Dermis blood vessel endothelial cell (primary cell): ENCODE measurements at places on chromosomes 7 and 10. TPM values are rescaled to one million over a fixed set of nuclear protein-coding genes. Genes with fewer than 3 reads are reported as not detected.
A peak's percentile ranks its signal among the peaks of the same experiment; 100 is the strongest.

GRCh38 chr10:119197921-119198320 is 9.4 kb upstream of the GRK5 start:
- DNase-seq: peak; percentile 64

- DNase-seq: peak; percentile 31
Observed at GRCh38 chr7:101625031-101625791, 3.9 kb downstream of the MYL10 start.

DNA sequence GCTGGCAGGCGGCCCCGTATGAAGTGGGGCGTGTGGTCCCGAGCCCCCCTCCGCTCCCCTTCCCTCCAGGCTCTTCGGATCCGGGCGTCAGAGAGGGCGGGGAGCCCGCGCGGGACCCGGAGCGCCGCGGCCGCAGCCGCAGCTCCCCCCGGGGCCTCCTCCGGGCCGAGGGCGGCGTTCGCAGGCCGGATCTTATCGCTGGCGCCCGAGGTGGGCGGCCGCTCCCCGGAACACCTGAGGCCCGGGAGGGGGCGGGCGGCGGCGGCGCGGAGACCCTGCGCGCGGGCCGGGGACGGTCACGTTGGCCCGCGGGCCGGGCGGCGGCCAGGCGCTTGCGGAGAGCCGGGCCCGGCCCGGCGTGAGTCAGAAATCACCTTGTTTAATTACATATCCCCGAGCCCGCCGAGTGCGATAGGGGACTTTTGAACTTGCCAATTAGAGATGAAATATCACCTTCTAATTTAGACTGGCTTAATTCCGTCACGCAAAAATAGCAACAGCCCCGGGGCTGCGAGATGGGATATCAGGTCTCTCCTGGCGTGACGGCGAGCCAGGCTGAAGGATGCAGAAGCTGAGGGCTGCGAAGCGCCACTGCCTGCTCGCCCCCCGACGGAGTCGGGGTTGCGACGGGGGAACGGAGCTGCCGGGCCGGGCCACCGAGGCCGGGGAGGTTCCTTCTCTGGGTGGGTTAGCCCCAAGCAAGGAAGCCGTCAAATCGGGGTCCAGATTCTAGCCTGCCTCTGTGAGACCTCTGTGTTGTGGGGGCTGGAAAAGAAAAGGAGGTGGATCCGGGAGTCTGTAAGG is 43.4 kb downstream of the LDB3 start:
- no peak for DNase-seq

DNA sequence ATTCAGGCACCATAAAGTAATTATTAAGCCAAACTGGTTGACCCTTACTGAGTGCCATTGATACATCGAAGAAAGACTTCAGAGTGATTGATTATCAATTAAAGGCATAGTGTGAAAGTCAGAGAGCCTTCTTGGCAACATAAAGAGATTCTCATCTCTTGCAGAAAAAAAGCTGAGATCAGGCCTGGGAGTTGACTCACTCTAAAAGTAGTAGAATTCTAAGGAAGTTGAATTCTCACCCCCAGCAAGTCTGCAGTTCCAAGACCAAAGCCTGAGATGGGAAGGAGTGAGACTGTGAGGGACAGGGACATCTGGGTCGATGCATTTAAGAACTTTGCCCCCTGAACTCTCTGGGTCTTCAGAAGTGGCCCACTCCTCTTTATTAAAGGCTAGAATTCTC is 21.6 kb upstream of the ERCC6 start:
- no peak for DNase-seq

- DNase-seq: no peak
Observed at GRCh38 chr10:71035511-71036296, 147.3 kb upstream of the PCBD1 start.

GRCh38 chr10:48439581-48440041 is 133.1 kb downstream of the MAPK8 start:
- peak; percentile 15 for DNase-seq

DNA sequence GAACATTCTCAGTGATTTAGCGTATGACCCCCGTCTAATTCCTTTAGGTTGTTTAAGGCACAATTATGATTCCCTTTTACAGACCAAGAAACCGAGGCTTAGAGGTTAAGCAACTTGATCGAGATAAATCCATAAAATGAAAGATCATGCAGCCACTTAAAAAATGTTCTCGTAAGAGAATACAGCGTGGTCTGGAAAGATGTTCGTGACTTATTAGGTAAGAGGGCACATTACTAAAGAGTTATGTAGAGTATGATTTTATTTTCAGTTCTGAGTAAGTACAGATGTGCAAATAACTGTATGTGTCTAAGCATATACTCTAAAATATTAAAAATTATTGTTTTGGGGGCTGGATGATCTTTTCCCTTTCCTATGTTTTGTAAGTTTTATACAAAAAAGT is 575.1 kb downstream of the PARD3 start:
- DNase-seq: no peak

DNA sequence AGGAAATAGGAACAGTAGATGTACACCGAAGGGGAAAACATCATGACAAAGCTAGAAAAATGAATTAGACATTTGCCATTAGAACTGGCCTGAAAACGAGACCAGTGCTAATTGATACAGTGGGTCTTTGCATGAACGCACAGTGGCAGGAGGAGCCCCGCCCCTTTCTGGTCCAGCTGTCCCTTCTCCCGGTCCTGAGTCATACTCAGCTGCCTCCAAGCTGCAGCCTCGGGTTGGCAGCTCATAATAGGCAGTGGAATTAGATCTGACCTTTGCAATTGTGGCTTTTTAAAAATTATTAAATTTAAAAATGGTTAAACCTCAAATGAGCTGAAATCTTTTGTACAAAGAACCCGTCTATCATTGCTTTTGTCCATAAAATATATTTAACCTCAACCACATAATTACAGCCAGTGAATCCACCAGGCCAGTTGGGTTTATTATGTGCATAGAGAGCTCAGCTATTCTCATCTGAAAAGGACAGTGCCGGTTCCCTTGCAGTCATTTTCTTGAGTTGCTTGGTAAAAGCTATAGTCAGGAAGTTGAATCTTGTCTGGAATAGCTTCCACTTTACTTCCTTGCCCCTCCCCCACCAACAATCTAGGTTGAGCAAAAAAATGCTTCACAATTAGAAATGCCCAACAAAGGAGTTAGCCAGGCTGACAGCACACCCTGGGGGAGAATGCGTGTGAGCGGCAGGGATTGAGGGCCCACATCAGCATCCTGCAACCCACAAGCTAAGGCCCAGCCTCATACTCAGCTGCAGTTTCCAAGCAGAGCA is 147.1 kb downstream of the BUB3 start:
- peak; percentile 37 for DNase-seq

GRCh38 chr7:116561697-116562483 is 37.1 kb downstream of the CAV1 start:
- peak; percentile 47 for DNase-seq

- DNase-seq: no peak
Observed at GRCh38 chr10:131674130-131674529, 226.7 kb upstream of the PPP2R2D start.

- no peak for DNase-seq
Observed at GRCh38 chr7:151558575-151558974, 38.9 kb upstream of the RHEB start.

- no peak for DNase-seq
Observed at GRCh38 chr7:80087771-80088170, 46.9 kb upstream of the GNAI1 start.

- peak; percentile 21 for DNase-seq
Observed at GRCh38 chr10:17586821-17587234, 30.3 kb downstream of the HACD1 start.

DNA sequence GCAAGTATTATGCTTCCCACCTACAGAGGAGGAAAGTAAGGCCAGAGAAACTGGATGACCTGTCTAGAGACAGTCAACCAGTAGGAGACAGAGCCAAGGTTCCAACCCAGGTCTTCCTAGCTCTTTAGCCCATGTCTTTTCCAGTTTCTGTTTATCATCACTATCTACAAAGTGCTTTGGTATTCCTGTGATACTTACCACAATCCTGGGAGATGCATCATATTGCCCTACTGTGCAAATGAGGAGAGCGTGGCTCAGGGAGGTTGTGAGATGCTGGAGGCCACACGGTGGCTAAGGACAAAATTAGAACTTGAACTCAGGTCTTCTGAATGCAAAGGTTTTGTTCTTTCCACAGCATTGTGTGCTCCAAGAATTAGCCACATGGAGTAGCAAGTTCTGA is 11.2 kb upstream of the PLEKHA1 start:
- DNase-seq: no peak

- DNase-seq: no peak
Observed at GRCh38 chr7:1787241-1787640, 117.2 kb downstream of the ELFN1 start.

DNA sequence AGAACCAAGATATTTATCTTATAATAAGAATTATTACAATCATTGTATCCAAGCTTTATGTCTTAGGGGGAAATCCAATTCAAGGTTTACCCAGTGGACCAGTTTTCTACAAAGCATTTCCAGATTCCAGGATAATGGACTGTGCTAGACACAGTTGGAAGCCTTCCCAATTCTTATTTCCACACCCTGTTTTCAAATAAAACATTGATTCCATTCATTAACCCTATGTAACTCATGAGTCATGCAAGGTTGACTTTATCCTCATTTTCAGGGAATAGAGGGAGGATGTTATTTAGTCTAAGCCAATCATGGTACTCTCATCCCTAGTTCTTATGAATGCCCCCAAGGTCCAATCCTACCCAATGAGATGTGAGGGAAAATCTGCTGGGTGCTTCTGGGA is 145.7 kb downstream of the RNLS start:
- no peak for DNase-seq

- DNase-seq: no peak
Observed at GRCh38 chr10:17669185-17669872, 25.4 kb downstream of the STAM start.

- no peak for DNase-seq
Observed at GRCh38 chr7:141227454-141227853, 153.6 kb downstream of the TMEM178B start.

DNA sequence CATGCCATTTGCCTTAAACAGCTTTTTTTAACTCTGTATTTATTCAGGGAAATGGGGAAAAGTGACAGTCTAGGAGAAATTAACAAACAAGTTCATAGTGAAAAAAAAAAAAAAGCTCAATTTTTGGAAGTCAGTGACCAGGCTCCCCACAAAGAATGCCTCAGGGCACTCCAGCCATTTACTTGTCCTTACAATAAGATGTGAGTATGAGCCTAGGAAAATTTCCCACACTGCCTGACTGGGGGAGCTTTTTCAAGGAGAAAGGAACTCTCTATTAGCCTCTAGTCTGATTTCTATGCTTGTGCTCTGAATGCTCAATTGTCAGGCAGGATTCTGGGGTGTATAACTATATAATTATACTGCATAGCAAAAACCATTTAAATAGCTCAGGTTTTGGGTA is 74.9 kb upstream of the NRBF2 start:
- DNase-seq: no peak

DNA sequence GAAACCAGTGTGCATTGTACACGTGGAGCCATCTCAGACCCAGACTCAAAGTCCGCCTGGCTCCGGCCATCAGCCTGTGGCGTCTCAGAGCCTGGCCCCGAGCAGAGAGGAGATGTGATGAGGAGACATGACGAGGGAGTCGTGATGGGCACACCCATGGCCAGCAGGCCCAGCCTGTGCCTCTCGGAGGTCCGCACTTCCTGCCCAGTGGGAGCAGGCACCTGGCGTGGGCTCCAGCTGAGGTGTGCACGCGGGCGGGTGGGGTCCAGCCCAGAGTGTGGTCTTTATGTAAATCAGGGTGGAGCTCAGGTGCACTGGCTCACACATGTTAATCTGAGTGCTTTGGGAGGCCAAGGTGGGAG is 26.0 kb upstream of the GPR146 start:
- DNase-seq: no peak

DNA sequence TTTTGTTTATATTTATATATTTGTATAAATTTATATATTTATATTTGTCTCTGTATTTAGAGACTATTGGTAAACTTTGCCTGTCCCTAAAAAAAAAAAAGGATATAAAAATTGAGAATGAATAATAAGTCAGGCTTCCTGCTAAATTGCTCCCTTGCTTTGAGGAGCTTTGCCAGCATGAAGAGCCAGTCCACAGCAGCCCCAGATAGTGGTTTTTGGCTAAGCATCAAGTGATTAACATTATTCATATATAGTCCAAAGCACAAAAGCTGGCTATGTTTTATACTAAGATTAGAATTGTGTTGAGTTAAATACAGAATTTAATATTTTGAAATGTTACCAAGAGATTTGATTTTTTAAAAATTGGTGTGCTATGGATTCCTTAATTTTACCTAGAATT is 264.9 kb upstream of the FERD3L start:
- DNase-seq: no peak

DNA sequence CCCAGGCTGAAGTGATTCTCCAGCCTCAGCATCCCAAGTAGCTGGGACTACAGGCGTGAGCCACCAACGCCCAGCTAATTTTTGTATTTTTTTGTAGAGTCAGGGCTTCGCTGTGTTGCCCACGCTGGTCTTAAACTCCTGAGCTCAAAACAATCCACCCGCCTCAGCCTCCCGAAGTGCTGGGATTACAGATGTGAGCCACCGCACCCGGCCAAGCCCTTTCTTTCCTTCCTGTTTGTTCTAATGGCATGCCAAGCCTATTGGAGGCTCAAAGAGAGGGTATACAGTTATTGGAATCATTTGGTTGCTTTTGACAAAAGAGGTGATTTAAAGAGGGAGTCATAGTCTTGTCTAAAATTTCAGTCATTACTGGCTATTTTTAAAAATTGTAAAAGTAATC is 46.0 kb upstream of the TRIM8 start:
- DNase-seq: peak; percentile 35

DNA sequence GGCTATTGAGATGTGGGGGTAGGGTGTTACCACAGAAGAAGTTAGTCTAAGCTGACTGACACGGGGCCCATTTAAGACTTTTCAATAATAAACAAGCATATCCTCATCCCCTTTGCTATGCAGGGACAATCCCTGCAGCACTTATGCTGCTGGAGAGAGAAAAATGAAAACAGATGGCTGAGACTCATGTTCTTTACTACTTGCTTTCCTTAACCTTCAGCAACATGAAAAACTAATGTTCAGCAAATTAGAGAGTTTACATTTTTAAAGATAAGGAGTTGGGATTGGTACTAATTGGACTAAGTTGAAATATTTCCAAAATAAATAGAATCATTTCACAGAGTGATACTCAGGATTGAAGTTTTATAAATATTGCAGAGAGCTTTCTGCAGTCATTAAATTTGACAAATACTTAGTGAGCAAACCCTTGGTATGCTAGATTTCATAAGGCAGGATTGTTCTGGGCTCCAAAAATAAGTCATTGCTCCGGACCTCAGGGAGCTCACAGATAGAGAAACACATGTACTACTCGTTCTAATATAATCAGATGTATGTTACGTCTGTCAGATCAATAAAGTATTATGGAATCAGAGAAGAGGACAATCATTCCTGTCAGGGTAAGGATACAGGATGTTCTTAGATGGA is 147.1 kb upstream of the LRRN3 start:
- DNase-seq: no peak

DNA sequence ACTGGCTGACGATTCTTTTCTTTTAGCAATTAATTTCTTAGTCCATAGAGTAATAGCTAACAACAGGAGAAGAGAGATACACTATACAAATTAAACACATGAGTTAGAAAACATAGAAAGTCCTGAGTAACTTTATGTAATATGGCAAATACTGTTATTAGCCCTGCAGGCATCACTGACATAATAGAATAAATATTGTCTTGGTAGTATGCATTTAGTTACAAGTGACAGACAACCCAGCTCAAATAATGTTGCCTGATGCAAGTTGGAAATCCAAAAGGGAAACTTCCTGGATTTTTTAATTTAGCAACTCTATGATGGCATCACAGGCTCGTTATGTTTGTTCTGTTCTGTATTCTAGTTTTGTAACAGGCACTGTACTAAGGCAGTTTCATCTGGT is 95.1 kb downstream of the DKK1 start:
- no peak for DNase-seq

The TMEM176A gene
- total RNA-seq: not detected in 2 replicates

The TRIM4 gene
- 29.6 and 30.9 TPM in 2 replicates for total RNA-seq

The CPVL gene
- 0.93 and 5.6 TPM in 2 replicates for total RNA-seq

The CARD11 gene
- total RNA-seq: 1.1 and 1.4 TPM in 2 replicates

The MKI67 gene
- total RNA-seq: 7.3 and 49.0 TPM in 2 replicates

The AKR1C4 gene
- total RNA-seq: not detected in 2 replicates

The ANKRD61 gene
- 0.14 TPM in 1 of 2 replicates, not detected in the other for total RNA-seq
